Retinal pigment epithelial cell (primary cell): ENCODE measurements at places on chromosomes 11 and 22.

DNA sequence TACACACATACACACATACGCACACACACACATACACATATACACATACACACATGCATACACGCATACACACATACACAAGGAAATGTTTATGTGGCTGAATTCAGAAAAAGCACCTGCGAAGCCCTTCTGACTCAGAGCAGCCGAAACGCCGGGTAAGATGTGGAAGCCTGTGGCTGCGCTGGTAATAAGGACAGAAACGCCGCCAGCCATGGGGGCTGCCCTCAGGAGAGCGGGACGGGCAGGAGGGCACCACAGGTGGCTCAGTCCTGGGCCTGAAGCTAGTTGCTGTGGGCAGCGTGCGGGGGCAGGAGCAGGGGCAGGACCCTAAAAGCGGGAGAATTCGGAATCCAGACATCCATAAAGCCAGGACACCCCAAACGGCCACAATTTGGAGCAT is 378.3 kb downstream of the BRD1 start:
- DNase-seq: no peak

DNA sequence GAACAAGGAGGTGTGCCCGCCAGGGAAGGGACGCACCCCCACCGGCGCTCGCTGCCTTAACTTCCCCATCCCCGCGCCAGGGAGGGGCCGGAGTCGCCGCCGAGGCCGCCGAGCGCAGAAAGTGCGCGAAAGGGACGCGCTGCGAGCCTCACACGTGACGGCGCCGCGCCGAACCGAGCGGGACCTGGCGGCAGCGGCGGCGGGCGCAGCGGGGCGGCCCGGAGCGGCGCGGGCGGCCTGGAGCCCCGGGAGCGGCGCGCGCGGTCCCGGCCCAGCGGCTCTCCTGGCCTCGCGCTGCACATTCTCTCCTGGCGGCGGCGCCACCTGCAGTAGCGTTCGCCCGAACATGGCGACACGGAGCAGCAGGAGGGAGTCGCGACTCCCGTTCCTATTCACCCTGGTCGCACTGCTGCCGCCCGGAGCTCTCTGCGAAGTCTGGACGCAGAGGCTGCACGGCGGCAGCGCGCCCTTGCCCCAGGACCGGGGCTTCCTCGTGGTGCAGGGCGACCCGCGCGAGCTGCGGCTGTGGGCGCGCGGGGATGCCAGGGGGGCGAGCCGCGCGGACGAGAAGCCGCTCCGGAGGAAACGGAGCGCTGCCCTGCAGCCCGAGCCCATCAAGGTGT is at the start of gene SORL1:
Gene SORL1, plus strand, starts transcription at position 329 of the 623 bp plus-strand sequence. Its CDS starts 18 bp downstream, at position 347.
- no peak for DNase-seq

GRCh38 chr22:39117585-39118191 is 20.6 kb downstream of the APOBEC3H start:
- DNase-seq: no peak

DNA sequence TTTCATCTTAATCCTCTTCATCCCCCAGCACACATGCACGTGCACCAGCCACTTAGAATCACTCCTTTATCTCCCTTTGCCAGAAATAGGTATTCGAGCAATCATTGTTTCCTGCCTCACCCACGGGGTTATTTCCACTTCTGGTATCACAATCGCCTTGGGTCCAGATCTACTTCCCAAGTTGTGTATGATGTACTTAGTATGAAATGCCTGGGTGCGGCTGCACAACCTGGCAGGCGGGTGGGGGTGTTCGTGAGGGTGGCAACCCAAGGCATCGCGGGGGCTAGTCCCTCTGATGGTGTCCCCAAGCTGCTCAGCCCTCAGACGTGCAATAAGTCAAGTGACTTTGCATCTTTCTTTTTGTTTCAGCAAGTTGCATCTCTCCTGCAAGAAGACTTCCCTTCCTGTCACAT is 475.6 kb downstream of the MIAT start:
- no peak for DNase-seq

- no peak for DNase-seq
Observed at GRCh38 chr11:104043678-104044239, 7.3 kb downstream of the DDI1 start.

GRCh38 chr11:58919980-58920379 is 19.3 kb upstream of the GLYATL1 start:
- DNase-seq: no peak

- no peak for DNase-seq
Observed at GRCh38 chr11:108966206-108966605, 301.3 kb downstream of the DDX10 start.

DNA sequence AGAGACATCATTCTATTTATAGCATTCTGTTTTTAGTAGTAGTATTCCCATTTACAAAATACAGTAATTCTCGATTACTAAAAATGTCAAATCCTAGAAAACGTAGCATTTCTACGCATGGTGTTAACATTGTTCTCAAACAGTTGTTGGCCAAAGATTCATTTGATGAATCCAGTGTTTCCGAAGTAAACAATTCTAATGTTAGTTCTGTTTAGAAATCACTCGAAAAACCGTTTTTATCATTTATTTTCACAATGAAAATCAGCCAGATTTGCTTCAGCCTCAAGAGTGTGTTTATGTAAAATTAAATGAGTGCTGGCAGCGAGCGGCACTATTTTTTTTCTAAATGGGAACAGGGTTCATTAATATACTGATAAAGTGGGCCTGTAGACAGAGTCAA is 7.1 kb downstream of the MS4A18 start:
- DNase-seq: no peak

- no peak for DNase-seq
Observed at GRCh38 chr11:26186389-26186788, 145.5 kb upstream of the ANO3 start.

DNA sequence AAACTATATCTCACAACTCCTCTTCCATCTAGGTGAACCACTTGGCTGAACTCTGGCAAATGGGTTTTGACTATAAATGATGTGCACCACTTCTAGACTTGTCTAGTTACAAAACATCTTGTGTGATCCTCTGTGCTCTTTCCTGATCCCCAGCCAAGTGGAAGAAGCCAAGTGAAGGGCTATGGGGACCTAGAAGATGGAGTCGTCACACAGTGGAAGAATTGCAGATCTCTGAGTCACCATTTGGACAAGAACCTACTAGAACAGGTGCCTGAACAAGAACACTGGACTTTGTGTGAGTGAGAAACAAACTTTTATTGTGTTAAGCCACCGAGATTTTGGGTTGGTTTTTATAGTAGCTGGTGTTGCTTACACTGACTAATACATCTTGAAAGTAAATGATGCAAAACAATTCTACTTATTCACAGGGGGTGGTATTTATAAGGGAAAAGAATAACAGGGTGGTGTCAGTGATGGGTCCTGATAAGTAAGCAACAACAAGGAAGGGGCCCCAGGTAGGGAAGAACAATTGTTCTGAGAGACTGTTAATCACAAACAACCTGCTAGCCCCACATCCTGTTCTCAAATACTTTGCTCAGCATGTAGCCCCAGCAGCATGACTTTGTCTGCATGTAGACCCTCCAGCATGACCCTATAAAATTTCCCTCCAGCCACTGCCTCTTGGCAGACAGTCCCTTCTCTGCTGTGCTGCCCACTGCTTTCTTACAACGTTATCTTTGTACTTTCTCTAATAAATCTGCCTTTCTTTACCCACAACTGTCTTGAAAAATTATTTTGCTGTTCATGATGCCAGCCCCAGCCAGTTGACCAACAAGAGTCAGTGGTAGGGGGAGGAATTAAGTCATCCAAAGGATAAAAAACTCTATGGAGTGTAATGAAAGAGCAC is 280.7 kb upstream of the PLET1 start:
- DNase-seq: no peak

GRCh38 chr22:49357661-49358440 is 469.8 kb downstream of the BRD1 start:
- DNase-seq: no peak

DNA sequence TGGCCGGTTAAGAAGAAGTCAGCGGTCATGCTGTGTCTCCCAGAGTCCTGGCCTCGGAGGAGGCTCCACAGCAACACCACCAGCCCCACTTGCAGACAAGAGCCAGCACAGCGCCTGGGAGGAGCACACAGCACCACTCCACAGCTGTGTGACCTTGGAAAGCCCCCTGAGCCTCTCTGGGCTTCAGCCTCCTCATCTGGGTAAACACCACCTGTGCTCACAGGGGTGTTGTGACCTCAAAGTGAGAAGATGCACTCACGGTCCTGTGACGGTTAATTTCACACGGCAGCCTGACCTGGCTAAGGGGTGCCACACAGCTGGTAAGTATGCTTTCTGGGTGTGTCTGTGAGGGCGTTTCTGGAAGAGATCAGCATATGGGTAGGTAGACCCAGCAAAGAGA is 54.7 kb downstream of the PHF21B start:
- DNase-seq: no peak

DNA sequence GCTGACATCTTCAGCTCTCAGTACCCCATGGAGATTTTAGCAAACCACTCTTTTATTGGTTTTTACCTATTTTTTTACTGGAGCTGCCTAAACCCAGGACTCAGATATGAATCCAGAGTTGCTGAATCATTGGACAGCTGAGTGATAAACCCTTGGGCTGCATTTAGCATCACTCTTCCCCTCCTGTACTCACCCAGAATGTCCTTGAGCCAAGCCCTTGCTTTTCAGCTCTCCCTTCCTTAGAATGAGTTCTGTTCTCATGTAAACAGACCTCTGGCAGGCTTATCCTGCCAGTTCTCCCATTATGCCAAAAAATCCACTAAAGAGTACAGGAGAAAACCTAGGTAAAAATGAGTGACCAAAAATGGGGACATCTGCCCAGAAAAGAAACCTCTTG is 200.1 kb upstream of the POU2AF2 start:
- DNase-seq: no peak

GRCh38 chr11:34458525-34458924 is 19.8 kb downstream of the CAT start:
- DNase-seq: no peak

GRCh38 chr11:61778920-61779650 is 13.3 kb downstream of the TMEM258 start:
- no peak for DNase-seq

GRCh38 chr11:84212468-84213390 is 926.6 kb upstream of the CCDC90B start:
- no peak for DNase-seq

DNA sequence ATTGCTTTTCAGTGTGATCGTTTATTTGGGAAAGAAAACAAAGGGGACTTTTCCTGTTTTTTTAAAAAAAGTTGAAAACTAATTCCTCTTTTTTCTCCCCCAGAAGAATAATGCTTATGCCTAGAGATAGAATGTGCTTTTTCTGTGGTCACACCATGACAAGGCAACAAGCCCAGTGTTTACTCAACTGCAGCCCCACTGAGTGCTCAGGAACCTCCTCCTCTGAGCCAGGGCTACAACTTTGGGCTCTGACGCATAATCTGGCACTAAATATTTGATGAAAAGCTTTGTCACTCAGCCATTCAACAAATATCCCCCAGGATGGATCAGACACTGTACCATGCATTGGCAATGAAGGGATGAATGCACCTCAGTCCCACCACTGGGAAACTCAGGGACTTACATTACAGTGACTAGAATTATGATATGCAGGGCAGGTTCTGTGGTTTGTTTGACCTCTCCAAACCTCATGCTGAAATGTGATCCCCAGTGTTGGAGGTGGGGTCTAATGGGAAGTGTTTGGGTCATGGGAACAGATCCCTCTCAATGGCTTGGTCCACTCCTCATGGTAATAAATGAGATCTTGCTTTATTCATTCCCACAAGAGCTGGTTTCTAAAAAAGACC is 155.9 kb downstream of the CCDC34 start:
- DNase-seq: no peak

- DNase-seq: no peak
Observed at GRCh38 chr22:40120848-40121247, 56.9 kb upstream of the TNRC6B start.

- no peak for DNase-seq
Observed at GRCh38 chr11:95692526-95693260, 96.9 kb downstream of the FAM76B start.

- DNase-seq: no peak
Observed at GRCh38 chr11:130150790-130151189, 8.8 kb upstream of the ST14 start.
